ENCODE measurements at places on chromosomes 6 and 20. TPM values are rescaled to one million over a fixed set of nuclear protein-coding genes. Genes with fewer than 3 reads are reported as not detected.

The BHLHE23 gene
- polyA plus RNA-seq, result not detected

The SLC22A3 gene
- not detected for polyA plus RNA-seq

The LAMA4 gene
- polyA plus RNA-seq, result 231 TPM

The OR2B6 gene
- polyA plus RNA-seq, result 0.09 TPM

The OVOL2 gene
- not detected for polyA plus RNA-seq

The DBNDD2 gene
- 12.8 TPM for polyA plus RNA-seq

The HLA-A gene
- 445 TPM for polyA plus RNA-seq

The LBP gene
- polyA plus RNA-seq, result not detected

The TXLNB gene
- 0.88 TPM for polyA plus RNA-seq

The SLC13A3 gene
- 3.8 TPM for polyA plus RNA-seq

The RNF144B gene
- polyA plus RNA-seq, result 0.35 TPM

The ELOVL4 gene
- polyA plus RNA-seq, result 3.3 TPM

The DNMT3B gene
- polyA plus RNA-seq, result 1.9 TPM

The CENPB gene
- 29.7 TPM for polyA plus RNA-seq

Data from AG04450 (cell line).